Effector CD4-positive, alpha-beta T cell (primary cell): ENCODE measurements at places on chromosomes 5 and 9.

DNA sequence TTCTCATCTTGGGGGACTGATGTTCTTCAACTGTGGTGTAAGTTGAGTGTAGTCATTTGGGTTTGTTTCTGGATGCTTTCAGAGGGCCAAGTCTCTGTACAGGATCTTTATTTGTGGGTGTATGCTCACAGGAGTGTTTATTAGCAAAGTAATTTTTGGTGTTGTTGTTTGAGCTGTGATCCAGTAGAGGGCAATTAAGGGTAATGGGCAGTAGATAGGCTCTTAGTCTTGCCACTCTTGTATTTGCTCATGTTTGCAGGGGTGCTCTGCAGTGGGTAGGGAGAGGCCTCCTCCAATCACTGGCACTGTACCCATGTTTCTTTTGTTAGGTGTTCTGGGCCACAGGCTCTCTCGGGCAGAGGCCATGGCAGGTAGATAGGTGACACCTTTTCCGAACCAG is 45.9 kb upstream of the ITGA2 start:
- no peak for DNase-seq

DNA sequence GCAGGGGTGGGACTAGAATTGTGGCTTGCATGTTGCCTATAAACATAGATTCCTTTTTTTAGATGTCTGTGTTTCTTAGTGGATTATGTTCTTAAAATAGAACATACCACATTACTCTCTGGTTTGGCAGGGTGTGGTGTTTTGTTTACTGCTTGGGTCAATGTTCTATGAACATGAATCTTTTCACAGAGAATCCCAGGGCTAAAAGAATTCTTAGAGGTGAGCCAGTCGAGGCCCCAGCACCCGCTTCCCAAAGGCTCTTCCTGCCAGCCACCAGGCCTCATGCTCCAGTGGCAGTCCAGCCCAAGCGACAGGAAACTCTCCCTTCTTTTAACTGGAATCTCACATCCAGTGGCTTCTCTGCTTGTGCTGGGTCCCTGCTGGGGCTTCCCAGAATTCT is 126.6 kb downstream of the C9orf152 start:
- no peak for DNase-seq

GRCh38 chr9:96566498-96567202 is 53.0 kb downstream of the CDC14B start:
- DNase-seq, result peak; percentile 69

DNA sequence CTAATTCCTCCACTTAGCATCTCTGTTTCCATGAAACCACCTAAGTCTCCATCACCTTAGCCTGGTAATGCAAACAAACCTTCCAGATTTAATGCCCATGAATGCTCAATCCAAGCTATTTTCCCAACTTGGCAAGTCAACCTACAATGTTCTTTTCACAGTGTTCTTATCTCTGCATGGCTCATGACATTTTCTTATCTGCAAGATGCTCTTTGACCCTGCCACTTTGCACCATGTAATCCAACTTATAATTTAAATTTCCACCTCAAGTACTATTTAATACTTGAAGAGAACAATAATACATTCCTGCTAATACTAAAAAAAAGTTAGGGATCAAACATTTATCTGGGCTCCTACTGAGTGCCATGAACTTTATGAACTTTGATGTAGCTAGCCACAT is 164.3 kb downstream of the TMEM232 start:
- DNase-seq, result no peak

- DNase-seq, result no peak
These were observed 64.5 kb downstream of the C9orf152 start for GRCh38 chr9:110143485-110143884.

DNA sequence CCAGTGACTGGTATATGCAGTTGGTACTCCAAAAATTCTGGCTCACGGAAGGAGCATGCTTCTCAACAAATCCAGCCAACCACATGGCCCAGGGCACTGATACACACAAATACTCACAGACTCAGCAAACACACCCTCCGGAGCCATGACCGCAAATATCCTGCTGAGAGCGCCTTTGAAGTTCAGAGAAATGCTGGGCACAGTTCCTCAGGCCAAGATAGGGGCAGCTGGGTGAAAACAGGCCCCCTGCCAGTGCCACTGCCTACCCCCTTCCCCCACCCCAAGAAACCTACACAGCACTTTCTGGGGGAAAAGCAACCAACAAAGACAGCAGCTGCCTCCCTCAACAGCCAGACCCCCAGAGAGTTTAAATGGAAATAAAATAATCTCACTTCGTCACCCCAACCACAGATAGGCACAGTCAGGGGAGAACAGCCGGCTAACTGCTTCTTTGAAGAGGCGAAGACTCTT is 120.0 kb downstream of the C5orf15 start:
- DNase-seq, result no peak

- no peak for DNase-seq
These were observed 85.2 kb downstream of the KIAA1958 start for GRCh38 chr9:112571624-112572355.

DNA sequence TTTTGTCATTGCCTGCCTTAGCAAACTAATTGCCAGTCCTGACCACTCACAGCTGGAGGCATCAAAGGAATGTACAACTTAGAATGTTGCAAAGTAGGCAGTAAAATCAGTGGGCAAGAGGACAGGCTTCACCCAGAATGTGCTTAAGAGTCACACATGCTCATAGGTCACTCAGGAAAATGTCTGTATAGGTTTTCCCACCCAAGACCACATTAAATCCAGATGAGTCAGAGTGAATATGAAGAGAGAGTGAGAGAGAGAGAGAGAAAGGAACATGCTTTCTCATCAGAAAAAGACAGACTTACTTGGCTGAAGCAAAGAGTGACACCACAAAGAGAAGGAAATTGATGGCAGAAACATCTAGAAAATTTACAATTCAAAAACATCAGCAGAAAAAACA is 37.9 kb downstream of the PLEKHG4B start:
- DNase-seq, result no peak

DNA sequence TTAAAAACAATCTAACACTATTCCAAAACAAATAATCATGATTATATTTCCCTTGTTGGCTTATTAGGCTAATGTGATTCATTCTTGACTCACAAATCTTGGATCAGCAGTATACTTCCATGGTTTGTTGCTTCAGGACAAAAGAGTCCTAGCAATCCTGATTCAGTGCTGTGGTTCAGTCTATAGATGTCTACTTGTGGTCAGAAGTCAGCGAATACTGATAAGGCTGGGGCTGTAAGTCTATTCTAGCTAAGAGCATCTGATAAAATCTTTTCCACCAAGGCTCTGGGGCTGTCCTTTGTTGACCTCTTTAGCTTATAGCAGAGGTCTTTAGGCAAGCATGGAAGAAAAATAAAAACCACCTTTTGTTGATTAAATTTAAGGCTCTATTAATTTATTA is 4.4 kb upstream of the SMIM3 start:
- DNase-seq, result no peak

- no peak for DNase-seq
These were observed 123.5 kb downstream of the LRRC70 start for GRCh38 chr5:62702126-62702525.

- DNase-seq, result no peak
These were observed 56.2 kb upstream of the FTMT start for GRCh38 chr5:121795511-121795910.

DNA sequence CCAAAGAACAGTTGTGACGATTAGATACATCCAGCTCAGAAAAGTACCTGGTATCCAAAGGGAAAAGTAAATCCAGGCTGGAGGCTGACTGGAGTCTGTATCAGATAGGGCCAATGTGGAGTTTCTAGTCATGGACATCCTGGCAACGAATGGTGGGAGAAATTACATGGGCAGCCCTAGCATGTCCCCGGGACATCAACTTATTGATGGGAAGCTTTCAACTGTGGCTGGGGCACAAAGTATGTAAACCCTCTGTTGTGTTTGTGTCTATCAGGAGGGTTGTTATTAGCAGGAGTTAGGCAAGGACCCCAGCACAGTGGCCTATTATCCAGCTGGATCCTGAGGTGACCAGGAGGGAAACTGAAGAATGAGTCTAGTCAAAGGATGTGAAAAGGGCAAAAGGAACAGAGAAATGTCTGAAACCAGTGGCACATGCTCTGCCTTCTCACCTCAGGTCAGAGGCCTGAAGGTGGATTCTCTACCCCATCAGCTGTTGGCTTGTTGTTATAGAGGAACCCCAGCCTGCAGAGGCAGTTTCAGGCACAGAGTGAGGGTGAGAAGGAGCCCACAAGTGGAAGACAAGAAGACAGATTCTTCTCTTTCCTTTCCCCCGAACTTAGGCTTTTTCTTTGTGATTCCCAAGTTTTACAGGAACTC is 19.9 kb downstream of the IFNW1 start:
- DNase-seq, result no peak

GRCh38 chr5:99317136-99317535 is 388.3 kb upstream of the CHD1 start:
- DNase-seq, result no peak

DNA sequence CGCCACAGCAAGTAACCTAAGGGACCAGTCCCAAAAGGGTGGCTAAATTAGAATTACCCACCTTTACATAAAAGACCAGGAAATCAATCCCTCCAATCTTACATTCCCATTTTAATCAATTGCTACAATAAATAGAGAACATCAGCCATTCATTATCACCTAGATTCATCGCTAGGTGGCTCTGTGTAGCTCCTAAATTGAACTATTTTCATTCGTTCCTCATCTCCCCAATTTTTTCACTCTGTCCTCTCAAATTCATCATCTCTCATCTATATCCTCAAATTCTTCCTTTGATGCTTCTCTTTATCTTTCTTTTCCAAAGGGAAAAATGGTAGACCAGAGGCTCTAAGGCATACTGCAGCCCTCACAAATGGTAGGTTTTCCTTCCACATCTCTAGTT is 108.2 kb upstream of the TNC start:
- DNase-seq, result no peak

DNA sequence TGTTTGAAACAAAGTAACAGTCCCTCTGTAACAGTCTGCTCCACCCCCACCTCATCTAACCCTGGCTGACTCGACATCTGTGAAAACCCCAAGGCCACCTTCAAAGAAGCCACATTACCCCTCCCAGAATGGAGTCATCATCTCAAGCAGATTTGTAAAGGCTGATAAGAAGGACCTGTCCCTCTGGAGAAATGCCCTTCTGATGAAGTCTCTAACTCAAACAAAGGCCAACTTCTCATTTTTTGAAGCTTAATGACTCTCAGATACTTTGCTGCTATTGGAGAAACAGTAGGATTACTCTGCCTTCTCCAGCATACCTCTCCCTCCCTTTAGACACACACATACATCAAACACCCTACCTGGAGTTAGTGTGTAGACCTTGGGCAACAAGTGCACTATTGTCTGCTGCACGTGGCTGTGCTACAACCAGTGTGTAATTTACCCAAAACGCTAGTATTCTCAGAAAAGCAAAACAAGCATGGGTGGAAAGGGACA is 5.3 kb upstream of the SUSD1 start:
- peak; percentile 25 for DNase-seq

GRCh38 chr5:8394965-8395364 is 526.0 kb downstream of the MTRR start:
- no peak for DNase-seq

GRCh38 chr5:61306531-61307131 is 25.4 kb upstream of the ZSWIM6 start:
- no peak for DNase-seq

DNA sequence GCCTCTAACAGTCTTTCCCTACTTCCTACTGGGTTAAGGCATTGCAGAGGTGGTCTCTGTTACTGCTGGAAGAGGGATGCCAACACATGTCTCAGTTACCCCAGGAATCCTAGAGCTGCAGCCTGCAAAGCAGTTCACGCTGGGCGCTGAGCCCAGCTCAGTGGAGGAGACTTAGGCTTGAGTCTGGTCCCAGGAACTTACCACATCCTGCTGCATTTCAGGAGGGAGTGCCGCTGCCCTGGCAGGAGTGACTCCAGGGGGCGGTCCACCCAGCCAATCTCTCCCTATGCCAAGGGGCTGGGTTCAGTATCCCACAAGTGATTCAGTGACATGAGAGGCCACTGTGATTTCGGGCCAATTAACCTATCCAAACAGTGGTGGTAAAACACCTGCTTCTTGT is 7.6 kb downstream of the TTC16 start:
- DNase-seq, result no peak

DNA sequence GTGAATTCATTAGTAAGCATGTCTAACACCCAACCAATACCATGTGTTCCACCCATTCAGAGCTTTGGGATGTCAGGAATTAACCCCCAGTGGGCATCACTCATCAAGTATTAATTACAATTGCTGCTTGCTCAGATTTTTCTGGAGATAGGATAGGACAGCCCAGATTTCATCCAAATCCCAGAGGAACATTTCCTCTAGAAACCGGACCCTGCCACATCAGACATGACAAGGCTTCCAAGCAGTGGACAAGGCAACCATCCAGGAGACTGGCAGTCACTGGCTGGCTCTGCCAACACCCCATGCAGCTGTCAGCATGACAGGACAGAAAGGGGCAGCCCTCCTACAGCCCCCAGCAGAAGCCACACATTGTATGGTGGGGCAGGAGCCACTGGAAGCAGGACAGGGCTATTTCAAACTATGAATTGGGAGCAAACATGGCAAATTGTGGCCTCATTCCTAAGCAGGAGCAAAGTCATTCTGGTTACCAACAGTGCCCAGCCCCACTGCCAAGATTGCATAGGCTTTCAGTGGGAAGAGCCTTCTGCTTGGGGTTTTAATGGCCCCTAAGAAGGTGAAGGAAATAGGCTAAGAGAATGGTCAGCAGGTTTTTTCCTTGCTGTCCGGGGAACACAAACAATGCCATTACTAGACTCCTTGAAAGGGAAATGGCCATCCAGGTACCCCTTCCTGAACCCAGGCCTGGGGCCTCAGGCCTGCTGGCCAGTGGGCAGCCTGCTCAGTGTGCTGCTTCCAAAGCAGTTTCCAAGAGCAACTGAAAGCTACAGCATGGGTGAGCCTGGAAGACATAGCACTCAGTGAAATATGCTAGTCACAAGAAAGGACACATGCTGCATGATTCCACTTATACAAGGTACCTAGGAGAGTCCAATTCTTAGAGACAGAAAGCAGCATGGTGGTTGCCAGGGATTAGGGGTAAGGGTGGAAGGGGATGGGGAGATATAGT is 294.7 kb upstream of the SLC30A5 start:
- DNase-seq, result no peak

GRCh38 chr5:69035665-69036064 is 58.1 kb upstream of the SLC30A5 start:
- DNase-seq, result no peak

DNA sequence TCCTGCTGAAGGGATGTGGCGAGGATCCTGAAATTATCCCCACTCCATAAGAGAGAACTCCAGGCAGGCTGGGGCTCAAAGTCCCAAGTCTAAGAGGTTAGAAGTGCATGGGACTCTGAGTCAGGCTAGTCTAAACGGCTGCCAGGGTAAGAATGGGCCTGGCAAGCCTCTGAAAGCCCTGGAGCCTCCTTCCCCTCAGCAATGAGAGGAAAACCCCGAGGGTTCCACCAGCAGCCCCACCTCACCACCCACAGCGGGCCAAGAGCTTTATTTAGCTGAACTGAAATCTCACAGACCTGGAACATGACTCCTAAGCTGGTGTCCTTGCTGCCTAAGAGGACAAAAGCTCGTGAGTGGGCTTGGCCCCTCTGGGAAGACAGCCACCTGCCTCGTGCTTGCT is 135.5 kb downstream of the SEC61B start:
- no peak for DNase-seq

GRCh38 chr9:95769473-95769872 is 106.0 kb upstream of the ERCC6L2 start:
- no peak for DNase-seq

GRCh38 chr9:116345817-116346216 is 192.2 kb downstream of the PAPPA start:
- no peak for DNase-seq
